ENCODE measurements at places on chromosomes 11 and 22.

DNA sequence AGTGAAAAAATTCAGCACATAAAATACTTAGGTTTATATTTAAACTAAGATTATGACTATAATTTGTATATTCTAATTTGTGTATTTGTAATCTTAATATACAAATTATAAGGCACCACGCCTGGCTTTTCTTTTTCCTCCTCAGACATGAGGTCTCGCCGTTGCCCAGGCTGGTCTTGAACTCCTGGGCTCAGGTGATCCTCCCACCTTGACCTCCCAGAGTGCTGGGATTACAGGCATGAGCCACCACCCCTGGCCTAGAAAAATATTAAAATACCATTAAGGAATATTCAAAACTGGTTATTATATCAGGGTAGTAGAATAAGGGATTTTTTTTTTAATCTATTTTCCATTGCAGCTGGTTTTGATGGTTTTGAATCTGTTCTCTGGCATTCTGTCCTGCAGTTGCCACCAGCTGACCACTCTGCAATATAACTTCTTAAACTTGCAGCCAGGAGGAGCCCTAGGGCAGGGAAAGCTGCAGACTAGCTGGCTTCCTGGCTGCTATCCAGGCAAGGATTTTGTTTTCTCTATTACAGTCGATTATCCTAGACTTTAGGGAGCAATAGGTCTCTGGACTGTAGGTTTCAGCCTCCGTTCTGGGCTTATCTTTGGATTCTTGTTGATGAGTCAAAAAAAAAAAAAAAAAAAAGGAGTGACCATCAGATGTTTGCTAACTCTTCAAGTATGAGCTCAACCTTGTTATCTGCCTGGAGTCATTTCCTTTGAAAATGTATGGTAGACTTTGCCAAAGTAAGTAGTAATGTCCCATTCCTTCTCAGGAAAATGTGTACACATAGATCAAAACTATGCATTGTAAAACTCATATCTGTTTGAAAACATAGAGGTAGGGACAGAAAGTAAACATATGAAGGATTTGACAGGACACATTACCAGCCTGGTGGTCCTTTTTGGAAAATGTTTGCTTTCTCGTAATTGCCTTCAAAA lies 13.2 kb downstream of the POLA2 start:
- no peak for DNase-seq

- no peak for DNase-seq
These were observed 50.9 kb downstream of the THAP12 start for GRCh38 chr11:76329983-76330382.

DNA sequence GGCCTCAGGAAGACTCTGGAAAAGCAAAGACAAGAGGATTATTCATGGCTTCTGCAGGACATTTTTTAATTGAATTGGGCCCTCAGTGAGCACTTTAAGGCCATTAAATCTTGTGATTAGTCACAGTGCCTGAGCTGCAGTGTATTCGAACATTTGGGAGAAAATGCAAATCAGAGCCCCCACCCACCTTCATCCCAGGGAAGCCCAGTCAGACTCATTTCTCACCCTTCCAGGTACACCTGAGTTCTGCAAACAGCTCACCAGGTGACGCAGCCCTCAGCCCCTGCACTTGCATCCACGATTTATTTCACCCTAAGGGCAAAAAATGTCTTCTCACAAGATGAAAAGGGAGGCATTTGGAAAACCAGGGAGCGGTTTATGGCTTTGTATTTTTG lies 128.7 kb downstream of the MPPED1 start:
- DNase-seq: no peak

GRCh38 chr11:908273-908672 lies 2.3 kb downstream of the CHID1 start:
- no peak for DNase-seq

DNA sequence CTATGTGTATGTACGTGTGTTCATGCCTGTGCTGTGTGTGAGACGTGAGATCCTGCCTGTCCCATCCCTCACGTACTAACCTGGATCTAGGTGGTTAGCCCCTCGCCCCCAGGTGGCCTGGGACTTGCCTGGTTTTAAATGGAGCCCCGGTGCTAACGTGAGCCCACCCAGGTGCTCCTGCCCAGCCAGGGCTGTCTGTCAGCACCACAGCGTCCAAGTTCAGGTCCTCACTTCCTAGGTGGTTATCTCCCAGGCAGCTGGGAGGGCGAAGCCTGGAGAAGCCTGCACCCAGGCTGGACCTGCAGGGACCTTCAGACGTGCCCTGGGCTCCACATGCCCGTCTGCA lies 86.0 kb downstream of the KCNQ1 start:
- DNase-seq: no peak

GRCh38 chr11:133343951-133344350 lies 188.3 kb downstream of the OPCML start:
- DNase-seq: no peak

- no peak for DNase-seq
These were observed at the start of gene UPK3A for GRCh38 chr22:45284705-45285262. UPK3A (plus strand) TSS chr22:45284949; CDS start chr22:45285014, 65 bp downstream.
